IPS DF 6.9 (cell line): ENCODE measurements at places on chromosomes 2 and 18.
A peak's percentile ranks its signal among the peaks of the same experiment; 100 is the strongest.

DNA sequence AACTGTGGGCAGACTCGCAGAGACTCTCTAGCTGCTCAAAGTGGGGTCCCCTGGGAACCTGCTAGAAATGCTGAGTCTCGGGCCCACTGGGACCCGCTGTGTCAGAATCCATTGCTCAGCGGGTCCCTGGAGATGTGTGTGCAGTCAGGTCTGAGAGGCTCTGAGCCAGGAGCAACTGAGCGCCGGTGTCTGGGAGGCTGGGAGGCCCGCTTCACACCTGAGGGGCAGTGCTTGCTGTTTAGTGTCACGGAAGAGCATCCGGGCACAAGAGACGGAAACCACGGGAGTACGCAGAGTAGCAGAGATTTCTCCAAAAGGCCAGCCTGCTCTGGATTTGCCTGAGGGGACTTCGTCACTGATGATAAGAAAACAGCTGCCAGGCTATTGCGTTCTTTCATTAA is 70.1 kb downstream of the EDAR start:
- H3K27ac ChIP-seq: no peak overlapping the region
- DNase-seq: no peak
- no peak overlapping the region for H3K4me3 ChIP-seq
- no peaks in the 10 kb centered on the region for H3K27me3 ChIP-seq
- H3K4me1 ChIP-seq: no peaks in the 10 kb centered on the region

- H3K27me3 ChIP-seq: no peaks in the 10 kb centered on the region
- no peak overlapping the region for H3K27ac ChIP-seq
- H3K4me1 ChIP-seq: no peaks in the 10 kb centered on the region
- H3K4me3 ChIP-seq: no peak overlapping the region
- H3K36me3 ChIP-seq: no peaks in the 10 kb centered on the region
- DNase-seq: no peak
These were observed 231.7 kb downstream of the MTX2 start for GRCh38 chr2:176500901-176501300.

DNA sequence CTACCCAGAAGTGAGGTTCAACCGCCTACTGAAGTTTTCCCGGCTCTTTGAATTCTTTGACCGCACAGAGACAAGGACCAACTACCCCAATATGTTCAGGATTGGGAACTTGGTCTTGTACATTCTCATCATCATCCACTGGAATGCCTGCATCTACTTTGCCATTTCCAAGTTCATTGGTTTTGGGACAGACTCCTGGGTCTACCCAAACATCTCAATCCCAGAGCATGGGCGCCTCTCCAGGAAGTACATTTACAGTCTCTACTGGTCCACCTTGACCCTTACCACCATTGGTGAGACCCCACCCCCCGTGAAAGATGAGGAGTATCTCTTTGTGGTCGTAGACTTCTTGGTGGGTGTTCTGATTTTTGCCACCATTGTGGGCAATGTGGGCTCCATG is 48.7 kb upstream of the INPP4A start:
- no peaks in the 10 kb centered on the region for H3K4me1 ChIP-seq
- H3K27ac ChIP-seq: no peak overlapping the region
- no peaks in the 10 kb centered on the region for H3K36me3 ChIP-seq
- H3K4me3 ChIP-seq: no peak overlapping the region

- no peaks in the 10 kb centered on the region for H3K36me3 ChIP-seq
- H3K27me3 ChIP-seq: no peaks in the 10 kb centered on the region
- no peaks in the 10 kb centered on the region for H3K4me1 ChIP-seq
- peak overlapping the region; percentile 91; the same call in 1 of the 2 replicates for H3K4me3 ChIP-seq
- H3K27ac ChIP-seq: no peak overlapping the region
- no peak for DNase-seq
These were observed 611 bp downstream of the ZNF512 start for GRCh38 chr2:27583390-27583915.

DNA sequence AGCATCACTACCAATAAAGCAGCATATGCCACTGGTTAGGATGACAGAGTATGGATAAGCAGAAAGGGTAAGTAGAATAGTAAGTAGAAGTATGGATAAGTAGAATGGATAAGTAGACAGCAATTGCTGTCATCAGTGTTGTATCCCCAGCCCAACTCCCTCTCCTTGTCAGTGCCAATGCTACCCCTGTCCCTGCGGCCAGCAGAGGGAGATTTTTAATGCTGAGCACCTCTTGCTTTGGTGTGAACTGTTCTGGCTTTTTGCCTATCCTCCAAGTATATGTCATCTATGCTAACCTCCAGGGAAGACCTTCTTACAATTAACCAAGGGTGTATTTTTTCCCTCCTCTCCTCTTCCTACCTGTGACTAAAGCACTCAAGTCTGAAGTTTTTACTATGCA is 136.7 kb upstream of the SPHKAP start:
- H3K27ac ChIP-seq: no peak overlapping the region
- H3K4me1 ChIP-seq: no peaks in the 10 kb centered on the region
- H3K4me3 ChIP-seq: no peak overlapping the region
- no peaks in the 10 kb centered on the region for H3K36me3 ChIP-seq
- no peaks in the 10 kb centered on the region for H3K27me3 ChIP-seq

- H3K4me3 ChIP-seq: no peak overlapping the region
- no peak overlapping the region for H3K27ac ChIP-seq
- no peak for DNase-seq
- no peaks in the 10 kb centered on the region; the same call in 1 of the 2 replicates for H3K4me1 ChIP-seq
- H3K27me3 ChIP-seq: no peaks in the 10 kb centered on the region
These were observed 79.6 kb upstream of the GCFC2 start for GRCh38 chr2:75790121-75790813.

- no peaks in the 10 kb centered on the region for H3K36me3 ChIP-seq
- H3K4me1 ChIP-seq: no peaks in the 10 kb centered on the region
- no peak overlapping the region for H3K27ac ChIP-seq
- H3K4me3 ChIP-seq: peak overlapping the region; percentile 88
- H3K27me3 ChIP-seq: no peaks in the 10 kb centered on the region
These were observed 638 bp downstream of the ST3GAL5 start for GRCh38 chr2:85888020-85888683.

DNA sequence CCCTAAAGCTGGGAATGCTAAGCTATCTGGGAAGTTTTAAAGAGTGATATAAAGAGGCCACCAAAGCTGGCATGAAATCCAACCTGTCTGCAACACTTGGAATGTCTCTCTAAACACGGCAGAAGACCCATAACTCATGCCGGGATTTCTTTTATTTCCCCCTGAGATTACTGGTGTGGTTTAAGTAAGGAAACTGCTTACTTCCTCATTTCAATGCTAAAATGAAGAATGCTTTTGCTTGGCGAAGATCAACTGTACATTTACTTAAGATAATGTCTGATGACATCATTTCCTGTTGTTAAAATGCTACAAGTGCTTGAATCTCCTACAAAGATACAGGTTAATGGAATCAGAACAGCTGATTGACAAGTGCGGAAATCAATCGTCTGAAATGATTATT is 353.8 kb upstream of the SALL3 start:
- no peaks in the 10 kb centered on the region for H3K4me1 ChIP-seq
- no peak overlapping the region for H3K27ac ChIP-seq
- no peak overlapping the region for H3K4me3 ChIP-seq
- no peaks in the 10 kb centered on the region for H3K27me3 ChIP-seq
- no peaks in the 10 kb centered on the region for H3K36me3 ChIP-seq
- DNase-seq: no peak

GRCh38 chr2:60633615-60634014 is 80.2 kb upstream of the BCL11A start:
- no peak overlapping the region for H3K27ac ChIP-seq
- no peaks in the 10 kb centered on the region for H3K36me3 ChIP-seq
- no peaks in the 10 kb centered on the region for H3K4me1 ChIP-seq
- no peak for DNase-seq
- no peak overlapping the region for H3K4me3 ChIP-seq
- H3K27me3 ChIP-seq: no peaks in the 10 kb centered on the region

DNA sequence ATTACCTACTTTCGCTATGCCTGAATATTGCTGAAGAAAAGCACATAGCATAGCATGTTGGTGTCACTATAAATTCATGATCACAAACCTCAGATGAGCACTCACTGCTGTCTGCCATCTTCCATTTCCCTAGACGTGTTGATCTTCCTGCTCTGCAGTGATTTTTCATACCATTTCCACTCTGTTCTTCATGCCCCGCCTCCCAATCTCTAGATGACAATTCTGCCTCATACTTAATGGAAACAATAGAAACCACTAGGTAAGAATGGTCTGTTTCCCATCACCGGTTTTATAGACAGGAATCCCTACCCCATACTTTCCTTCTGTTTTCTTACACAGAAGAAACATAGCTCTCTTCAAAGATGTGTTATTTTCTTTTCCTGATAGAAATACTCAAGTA is 63.8 kb downstream of the PIK3C3 start:
- no peaks in the 10 kb centered on the region for H3K36me3 ChIP-seq
- H3K27ac ChIP-seq: no peak overlapping the region
- no peak for DNase-seq
- no peak overlapping the region for H3K4me3 ChIP-seq
- H3K4me1 ChIP-seq: no peaks in the 10 kb centered on the region

DNA sequence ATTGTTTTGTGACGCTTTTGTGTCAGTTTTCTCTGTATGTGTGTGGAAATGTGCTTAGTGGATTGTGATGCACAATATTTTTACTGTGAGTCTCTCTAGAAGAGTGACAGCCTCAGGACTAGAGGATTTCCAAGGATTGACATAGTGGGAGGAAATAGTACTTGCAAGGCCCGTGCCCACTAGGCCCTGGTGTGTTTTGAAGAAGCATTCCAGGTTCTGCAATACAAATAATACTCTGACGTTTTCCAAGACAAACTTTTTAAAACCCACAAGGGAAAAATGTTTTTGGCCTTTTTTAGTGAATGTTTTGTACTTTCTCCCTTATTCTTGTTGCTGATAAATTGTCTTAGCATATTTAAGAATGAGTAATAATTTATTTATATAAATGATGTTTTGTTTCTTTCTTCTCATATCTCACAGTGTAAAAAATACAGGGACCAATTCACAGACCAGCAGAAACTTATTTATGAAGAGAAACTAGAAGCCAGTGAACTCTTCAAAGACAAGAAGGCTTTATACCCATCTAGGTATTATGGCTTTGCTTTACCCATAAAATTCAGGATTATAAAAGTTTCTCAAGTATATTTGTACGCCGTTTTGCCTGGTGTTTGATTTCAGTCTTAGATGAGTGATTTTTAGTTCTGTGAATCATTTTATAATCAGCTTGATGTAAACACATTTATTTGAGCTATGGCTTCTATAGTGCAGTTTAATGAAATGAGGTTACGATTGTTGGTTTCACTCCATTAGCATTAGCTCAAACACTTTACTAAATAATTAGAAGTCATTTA is 165.6 kb downstream of the MYO1B start:
- no peaks in the 10 kb centered on the region for H3K27me3 ChIP-seq
- no peak overlapping the region for H3K4me3 ChIP-seq
- no peaks in the 10 kb centered on the region; the same call in 1 of the 2 replicates for H3K36me3 ChIP-seq
- no peak overlapping the region for H3K27ac ChIP-seq
- no peak for DNase-seq

DNA sequence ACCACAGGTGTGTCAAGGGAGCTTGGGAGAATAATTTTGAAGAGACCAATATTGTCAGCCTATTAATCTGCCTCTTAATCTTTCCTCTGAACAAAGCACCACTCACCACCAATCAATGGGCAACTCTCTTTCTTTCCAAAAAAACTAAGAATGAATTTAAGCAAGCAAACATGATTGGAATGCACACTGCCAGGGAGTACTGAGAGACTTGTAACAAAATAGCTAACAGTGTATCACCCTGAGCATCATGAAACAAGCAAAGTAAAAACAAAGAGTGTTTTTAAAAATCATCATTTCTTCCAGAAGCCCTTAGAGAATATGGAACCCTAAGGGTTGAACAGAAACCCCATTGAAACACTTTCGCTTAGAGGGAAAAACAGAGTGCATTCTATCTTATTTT is 299.7 kb downstream of the DSEL start:
- H3K4me1 ChIP-seq: no peaks in the 10 kb centered on the region
- no peaks in the 10 kb centered on the region for H3K36me3 ChIP-seq
- DNase-seq: no peak
- H3K27me3 ChIP-seq: no peaks in the 10 kb centered on the region
- H3K4me3 ChIP-seq: no peak overlapping the region

DNA sequence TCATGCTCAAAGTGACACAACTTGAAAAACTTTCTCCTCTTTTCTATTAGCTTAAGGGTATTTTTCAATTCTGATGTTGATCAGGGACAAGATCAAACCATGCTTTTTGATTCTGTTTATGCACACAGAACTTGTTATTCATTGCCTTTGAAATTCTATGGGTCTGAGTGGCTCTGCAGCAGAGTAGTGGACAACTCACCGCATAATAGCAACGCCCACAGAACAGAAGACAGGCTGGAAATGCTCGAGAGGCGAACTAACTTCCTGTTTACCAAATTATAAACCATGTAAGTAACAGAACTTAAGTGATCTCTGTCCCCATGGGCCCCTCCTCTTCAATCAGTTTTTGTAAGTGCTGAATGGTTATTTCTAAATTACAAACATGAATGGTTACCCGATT is 131.2 kb downstream of the CBLN2 start:
- DNase-seq: no peak
- no peaks in the 10 kb centered on the region for H3K36me3 ChIP-seq
- no peak overlapping the region for H3K27ac ChIP-seq
- H3K4me1 ChIP-seq: no peaks in the 10 kb centered on the region

DNA sequence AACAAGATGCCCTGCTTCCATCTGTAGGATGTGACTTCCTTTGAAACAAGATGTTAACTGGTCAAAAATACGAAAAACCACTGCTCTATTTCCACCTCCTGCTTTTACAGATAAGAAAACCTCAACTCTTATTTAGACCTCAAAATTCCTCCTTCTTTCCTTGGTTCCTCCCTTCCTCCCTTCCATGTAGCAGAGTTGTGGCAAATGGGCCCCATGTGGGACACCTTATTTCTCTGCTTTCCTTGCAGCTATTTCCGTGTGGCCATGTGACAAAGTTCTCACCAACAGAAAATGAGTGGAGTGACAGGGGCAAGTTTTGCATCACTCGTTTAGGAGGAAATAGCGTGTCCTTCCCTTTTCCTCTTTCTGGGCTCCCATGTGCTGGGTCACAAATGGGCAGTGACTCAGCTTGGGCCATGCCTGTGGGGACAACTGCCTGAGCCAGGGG is 69.4 kb upstream of the SMAD2 start:
- H3K36me3 ChIP-seq: no peaks in the 10 kb centered on the region
- no peak overlapping the region for H3K27ac ChIP-seq
- H3K4me3 ChIP-seq: no peak overlapping the region
- no peak for DNase-seq
- no peaks in the 10 kb centered on the region for H3K27me3 ChIP-seq

DNA sequence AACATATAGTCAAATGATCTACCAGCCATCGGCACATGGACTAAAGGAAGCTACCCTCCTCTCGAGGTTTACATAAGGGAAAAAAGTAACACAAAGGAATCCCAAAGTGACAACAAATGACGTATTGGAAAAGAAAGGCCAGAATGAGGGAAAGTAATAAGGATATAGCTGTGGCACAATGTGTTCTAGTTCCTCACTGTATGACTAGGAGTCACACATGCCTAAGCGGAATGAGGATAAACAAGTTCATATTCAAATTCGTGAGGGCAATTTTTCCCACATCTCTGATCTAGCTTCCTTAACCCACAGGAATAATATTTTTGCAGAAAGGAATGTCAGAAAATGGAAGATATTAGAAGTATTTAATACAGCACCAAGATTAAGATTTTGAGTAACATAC is 162.3 kb upstream of the PID1 start:
- no peaks in the 10 kb centered on the region for H3K36me3 ChIP-seq
- H3K27me3 ChIP-seq: no peaks in the 10 kb centered on the region
- H3K27ac ChIP-seq: no peak overlapping the region
- H3K4me1 ChIP-seq: no peaks in the 10 kb centered on the region
- DNase-seq: no peak
- no peak overlapping the region for H3K4me3 ChIP-seq
